Large intestine (tissue), 12 donors: ENCODE measurements at places on chromosomes 12 and 14. TPM values are rescaled to one million over a fixed set of nuclear protein-coding genes. Genes with fewer than 3 reads are reported as not detected.

The TAOK3 gene
- 44.7 TPM for polyA plus RNA-seq

DNA sequence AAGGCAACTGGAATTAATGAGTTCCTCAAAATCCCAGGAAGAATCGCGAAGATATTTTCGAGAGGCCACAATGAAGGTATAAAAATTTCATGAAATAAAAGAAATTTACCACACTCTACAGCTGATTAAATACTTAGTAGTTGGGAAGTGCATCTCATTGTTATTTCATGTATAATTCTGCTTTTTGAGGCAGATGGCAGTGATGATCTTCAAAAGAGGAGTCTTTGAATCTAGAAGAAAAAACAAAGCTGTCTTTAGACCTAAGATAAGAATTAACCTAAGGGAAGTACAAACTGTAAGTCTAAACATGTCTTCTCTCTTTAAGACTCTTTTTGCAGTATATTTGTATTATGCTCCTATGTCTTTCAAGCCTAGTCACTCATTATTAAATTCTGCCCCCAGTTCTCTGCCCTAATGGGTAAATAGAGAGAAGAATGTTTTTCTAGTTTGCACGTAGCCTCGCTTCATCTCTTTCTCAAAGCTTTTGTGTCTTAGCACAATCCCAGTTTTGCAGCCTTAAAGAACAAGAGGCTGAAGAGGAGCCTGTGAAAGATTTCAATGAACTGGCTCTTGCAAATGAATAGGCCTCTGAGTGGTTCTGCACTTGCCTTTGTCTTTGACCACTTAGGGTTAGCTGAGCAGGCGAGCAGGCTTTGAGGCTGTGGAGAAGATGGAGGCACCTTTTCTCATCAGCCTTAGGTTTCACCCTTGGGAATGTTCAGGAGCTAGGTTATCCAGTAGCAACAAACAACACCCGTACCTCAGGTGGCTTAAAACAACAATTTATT, 32.7 kb downstream of the CFAP54 start:
- no peak for DNase-seq

The MLXIP gene
- polyA plus RNA-seq = 51.8 TPM

- peak; percentile 90 for DNase-seq
Observed at GRCh38 chr14:104749111-104749649, 3.8 kb upstream of the SIVA1 start.

GRCh38 chr12:109879351-109880042, 844 bp downstream of the GLTP start:
- DNase-seq = no peak

DNA sequence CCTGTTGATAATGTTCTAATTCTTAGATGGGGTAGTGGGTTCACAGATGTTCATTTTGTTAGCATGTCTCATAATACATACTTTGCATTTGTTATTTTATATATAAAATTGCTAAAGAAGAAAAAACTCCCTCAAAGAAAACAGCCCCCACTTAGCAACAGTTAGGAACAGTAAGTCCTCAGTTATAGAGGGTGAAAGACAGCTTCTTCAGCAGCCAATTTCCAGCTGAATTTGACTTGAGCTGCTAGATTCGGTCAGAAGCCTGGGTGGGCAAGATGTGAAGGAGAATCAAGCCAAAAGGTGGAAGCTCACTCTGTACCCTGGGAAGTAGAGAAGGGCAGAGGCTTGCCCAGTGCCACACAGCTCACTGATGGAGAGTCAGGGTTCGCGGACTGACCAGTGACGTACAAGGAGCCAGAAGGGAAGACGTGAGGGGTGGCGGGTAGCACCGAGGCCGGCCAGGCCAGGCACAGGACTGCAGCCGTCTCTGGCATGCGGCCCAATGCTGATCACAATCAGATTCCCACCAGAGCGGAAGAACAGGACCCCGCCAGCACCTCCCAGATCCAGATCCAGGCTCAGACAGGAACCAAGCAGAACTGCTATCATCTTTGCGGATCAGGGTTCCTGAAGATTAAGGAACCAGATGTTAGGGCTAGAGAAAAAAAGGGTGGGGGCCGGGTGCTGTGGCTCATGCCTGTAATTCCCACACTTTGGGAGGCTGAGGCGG, 30.4 kb upstream of the VWF start:
- DNase-seq = no peak

DNA sequence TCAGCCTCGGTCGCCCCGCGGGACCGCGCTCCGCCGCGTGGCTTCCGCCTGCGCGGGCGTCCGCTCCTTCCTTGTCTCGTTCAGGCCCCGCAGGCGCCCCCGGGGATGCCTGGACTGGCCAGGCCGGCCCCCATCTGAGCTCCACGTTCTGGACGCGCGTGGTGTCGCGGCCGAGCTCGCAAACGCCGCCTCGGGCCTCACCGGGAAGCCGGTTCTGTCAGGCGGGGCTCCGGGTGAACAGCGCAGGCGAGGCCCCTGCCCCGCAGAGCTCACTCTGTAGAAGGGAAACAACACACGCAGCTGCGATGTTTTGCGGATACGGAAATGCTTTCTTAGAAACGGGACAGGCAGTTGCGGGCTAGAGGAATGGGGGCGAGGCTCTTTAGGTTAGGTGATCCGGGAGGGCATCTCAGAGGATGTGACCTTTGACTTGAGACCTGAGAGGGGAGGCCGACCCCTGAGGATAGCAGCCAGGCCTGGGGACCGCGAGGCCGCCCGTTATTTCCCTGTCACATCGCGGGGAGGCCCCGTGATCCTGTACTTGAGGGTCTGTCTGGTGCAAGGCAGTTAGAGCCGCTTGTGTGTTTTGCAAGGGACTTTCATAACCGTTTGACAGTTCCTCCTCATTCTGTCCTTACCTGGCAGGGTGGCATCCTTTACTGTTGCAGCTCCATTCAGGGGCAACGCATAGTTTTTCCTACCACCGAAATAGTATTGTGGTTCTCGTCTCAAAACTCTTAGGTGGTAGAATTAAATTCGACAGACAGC, 584 bp downstream of the VRK1 start:
- peak; percentile 47 for DNase-seq

The GYS2 gene
- 0.03 TPM for polyA plus RNA-seq

DNA sequence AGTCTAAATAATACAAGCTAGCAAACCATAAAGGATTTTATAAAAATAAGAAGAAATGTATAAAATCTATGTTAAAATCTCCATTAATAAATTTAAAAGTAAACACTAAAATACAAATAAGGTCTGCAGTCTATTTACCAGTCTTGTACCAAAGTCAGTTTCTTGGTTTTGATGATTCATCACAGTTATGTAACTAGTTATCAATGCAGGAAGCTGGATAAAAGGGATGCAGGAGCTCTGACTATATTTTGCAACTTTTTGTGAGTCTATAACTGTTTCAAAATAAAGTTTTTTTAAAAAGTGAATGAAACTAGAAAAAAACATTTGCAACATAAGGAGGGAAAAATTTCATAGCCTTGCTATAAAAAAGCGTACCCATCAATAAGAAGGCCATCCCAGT, 151.5 kb downstream of the DERA start:
- no peak for DNase-seq

- no peak for DNase-seq
Observed at GRCh38 chr12:83629931-83630330, 943.2 kb downstream of the TMTC2 start.

DNA sequence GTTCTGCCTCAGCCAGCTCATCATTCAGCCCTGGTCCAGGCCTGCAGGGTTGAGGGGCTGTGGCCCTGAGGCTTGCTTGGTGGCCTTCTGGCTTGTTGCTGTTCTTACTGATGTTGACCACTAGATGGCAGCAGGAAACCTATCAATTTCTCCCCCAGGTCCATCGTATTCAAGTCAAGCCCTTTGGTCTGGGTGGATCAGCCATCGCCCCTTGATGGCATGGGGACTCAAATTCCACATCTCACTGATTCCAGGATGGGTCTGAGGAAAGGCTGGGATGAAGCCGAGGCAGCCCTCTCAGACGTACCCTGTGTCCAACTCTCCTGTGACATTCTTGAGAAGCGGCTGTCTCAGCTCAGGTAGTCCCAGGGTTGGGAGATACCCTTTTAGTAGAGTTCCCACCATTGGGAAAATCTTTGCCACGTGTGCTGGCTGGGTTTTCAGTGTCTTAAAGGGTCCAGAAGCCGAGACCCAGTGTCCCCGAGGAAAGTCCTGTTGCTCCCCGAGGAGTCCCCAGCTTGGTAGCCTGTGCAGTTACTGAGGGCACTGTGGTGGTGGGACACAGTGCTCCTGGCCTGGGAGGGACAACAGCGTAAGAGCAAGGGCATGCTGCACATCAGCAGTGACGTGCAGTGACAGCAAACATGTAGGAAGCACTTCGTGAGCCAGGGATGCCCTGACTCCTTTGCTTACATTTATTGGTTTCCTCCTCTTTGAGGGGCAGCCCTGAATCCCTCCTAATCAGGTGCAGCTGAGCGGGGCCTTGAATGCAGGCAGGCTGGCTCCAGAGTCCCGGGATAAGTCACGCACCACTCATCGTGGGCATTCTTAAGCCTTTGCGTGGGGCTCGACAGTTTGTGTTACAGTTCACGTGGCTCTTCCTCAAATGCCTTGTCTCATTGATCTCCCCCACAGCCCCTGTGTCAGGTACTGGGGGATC, 58.6 kb downstream of the TSPAN9 start:
- DNase-seq = peak; percentile 56

GRCh38 chr14:102759456-102760187, 17.6 kb upstream of the TRAF3 start:
- no peak for DNase-seq

- DNase-seq = no peak
Observed at GRCh38 chr14:43983721-43984120, 523.4 kb downstream of the FSCB start.

GRCh38 chr12:68665016-68665569, 21.7 kb upstream of the NUP107 start:
- no peak for DNase-seq

DNA sequence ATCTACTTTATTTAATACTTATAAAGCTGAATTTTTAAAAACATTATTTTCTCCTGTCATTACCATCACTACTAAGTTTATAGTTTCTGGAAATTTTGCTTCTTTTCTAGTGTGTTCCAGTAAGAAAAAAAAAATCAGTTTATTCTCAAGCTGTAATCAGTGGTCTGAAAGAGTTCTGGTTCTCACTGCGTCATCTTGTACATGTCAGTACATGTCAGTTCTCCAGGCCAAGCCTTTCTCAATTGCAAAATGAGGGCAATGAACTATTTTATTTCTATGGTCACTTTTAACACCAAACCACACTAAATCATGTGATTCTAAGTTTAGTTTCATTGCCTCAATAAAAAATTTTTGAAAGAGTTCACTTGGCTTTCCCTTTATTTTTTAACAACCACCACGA, 468.9 kb upstream of the LRFN5 start:
- DNase-seq = no peak

- DNase-seq = no peak
Observed at GRCh38 chr14:74867673-74868072, 8.3 kb downstream of the PROX2 start.

DNA sequence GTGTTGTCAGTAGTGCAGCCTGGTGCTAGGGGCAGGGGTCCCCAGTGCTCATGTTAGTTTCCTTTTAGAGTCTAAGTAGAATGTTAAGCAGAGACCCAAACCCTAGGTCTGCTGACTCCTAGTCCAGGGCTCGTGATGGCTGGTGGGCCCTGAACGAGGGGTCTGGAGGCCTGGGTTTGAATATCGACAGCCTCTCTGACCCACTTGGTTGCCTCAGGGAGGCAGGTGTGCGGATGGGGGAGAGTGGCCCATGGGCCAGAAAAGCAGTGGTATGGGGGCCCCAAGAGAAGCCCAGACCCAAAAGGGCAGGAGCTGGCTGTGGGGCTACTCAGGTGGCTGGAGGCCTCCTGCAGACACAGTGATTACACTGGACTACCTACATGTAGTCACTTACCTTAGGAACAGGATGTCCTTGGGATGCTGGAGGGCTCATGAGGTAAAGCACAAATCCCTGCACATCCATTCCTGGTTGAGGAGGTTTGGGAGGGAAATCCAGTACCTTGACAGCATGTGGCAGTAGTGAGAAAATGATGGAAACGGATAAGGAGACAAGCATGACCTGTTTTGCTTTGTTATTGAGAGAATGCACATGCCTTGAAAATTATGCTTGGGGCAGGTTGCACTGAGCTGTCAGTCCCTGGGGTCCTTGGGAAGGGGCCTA, 1.7 kb upstream of the SLC25A29 start:
- DNase-seq = no peak

GRCh38 chr14:71166180-71166837, 259.1 kb downstream of the PCNX1 start:
- DNase-seq = peak; percentile 75

The EIF2B2 gene
- 39.8 TPM for polyA plus RNA-seq
